ENCODE measurements at places on chromosomes 4 and X.

- DNase-seq, result peak; percentile 22
Observed at GRCh38 chr4:139085141-139085540, 69.6 kb downstream of the NOCT start.

GRCh38 chrX:135531813-135532212 is 11.4 kb downstream of the INTS6L start:
- DNase-seq, result no peak

GRCh38 chr4:9758641-9759317 is 22.7 kb upstream of the DRD5 start:
- no peak for DNase-seq

DNA sequence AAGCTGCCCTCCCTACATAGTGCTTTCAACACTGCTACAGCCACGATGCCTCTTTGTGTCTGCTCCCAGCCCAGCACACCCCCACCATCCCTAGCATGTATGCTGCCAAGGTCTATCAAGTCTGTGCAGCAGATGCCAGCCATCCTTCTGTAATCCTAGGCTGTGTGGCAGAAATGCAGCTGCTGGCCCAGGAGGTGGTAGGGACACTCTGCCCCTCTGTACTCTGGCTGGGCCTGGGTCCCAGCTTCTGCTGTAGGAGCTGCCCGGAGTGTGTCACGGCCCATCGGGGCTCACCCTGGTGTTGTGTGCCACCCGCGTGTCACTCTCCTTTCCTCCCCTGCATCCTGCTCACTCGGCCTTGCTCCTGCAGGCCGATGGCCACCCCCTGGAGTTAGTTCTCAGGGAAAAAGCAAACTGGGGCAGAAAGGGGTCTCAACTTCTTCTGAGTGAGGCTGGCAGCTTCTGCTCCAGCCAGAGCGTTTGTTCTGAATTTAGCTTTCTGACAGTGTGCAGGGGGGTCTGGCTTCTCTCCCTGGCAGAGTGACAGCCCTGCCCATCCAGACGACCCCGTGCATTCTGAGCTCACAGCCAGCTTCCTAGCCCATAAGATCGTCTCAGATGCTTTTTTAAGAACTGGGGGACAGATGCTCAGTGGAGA is 22.7 kb downstream of the PSAPL1 start:
- DNase-seq, result no peak

DNA sequence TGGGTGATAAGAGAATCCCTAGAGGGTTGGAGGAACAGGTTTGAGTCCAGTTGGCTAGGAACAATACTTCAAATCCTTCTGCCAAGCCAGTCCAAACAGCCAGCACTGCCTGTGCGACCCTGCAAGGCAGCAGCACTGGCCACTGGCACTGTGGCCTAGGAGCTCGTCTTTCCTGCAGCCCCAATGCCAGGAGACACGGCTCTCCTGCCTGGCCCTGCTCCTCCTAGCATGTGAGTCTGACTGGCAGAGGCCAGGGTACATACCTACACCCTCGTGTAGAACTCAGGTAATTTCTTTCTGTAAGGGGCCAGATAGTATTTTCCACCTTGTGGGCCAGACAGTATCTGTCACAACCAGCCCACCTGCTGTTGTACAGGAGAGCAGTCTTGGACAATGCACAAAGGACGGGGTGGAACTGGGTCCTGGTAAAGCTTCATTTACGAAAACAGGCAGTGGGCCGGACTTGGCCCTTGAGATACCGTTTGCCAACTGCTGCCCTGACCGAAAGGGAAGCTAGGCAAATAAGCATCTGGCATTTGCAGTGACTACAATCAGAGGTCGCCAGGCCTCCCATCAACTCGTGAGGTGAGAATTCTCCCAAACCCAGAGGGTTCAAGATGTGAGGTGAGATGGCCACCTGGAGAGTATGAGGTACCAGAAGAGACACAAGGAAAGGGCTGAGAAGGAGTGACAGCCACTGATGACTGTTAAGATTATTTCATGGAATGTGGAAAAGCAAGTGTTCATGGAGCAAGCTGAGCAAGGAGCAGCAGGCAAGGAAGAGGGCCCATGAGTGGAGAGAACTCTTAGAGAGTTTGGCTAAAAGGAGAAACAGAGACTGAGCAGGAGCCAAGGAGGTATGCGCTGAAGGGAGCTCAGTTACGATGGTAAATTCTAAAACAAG is 29.8 kb upstream of the IRAK1 start:
- no peak for DNase-seq

GRCh38 chr4:42531341-42532030 is 125.4 kb downstream of the ATP8A1 start:
- no peak for DNase-seq

DNA sequence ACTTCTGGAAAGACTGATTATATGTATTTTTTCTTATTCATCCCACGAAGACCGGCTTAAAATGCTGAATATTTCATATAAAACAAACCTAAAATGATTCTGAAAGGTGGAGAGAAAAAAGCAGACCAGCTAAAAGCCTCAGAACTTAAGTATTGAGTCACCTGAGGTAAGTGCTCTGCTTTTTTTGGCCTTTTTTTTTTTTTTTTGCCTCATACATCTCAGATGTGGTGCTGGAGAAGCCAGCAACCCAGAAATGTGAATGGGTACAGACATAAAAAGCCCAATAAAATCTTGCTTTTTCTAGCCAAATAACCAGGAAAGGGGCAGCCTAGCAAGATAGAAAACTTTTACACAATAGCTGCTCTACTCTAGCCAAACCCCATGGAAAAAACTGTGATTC is 57.0 kb downstream of the RLIM start:
- DNase-seq, result no peak

DNA sequence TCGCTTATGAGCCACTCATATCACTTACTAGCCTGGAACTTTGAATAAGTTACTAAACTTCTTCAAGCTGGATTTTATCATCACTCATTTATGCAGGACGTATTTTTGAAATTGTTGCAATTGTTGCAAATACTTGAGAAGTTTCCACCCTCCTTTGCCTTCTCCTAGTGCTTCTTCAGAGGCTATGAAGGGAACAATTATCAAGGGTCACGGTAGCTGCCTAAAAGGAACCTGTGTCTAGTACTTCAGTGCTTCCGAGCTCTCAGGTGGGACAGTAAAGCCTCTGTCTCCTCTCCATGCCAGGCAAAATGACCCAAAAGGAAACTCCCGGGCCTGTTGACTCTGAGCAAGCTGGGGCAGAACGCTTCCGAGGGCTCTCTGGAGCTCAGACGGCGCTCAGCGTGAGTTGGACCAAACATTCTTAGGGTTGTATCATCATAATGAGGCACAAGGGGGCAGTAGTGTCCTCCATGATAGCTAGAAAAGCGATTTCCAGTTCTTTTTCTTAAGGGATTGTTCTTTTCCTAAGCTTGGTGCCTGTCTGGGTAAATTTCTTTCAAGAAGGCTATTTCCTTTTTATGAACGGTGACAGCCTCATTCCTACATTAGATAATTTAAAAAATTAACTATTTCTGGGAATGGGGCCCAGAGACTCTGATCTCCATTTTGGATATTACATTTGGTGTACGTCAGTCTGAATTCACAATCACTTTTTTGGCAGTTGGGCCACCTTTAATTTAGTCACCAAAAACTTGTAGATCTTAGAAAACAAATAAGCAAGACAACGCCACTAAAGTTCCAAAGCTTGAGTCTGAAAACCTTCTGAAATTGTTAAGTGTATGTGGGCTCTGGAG is 73.1 kb downstream of the PACRGL start:
- DNase-seq, result peak; percentile 29

GRCh38 chr4:45803994-45804393 is 319.9 kb downstream of the GABRG1 start:
- DNase-seq, result no peak

GRCh38 chrX:24494647-24495075 is 29.6 kb downstream of the PDK3 start:
- no peak for DNase-seq
